ENCODE measurements at places on chromosomes 7 and 10.

GRCh38 chr7:29140873-29141468, 5.4 kb downstream of the CPVL start:
- no peak for DNase-seq

GRCh38 chr10:117541909-117542705, 439 bp upstream of the EMX2 start:
- no peak for DNase-seq

DNA sequence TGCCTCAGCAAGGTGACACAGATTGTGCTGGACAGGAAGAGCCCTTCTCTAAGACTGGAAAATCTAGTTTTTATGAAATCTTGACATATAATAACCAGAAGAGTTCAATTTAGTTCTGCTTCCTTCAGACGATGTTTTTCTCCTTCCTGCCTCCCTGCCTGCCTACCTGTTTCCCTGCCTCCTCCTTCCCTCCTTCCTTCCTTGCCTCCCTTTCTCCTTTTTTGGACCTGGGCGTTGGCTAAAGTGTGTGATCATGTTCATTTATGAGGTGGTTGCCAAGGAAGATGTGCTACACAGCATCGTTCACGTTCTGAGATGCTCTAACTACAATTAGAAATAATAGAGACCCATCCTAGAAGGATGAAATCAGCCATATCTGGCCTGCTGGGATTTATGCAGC, 224.6 kb downstream of the PHTF2 start:
- no peak for DNase-seq

- no peak for DNase-seq
These were observed 79.3 kb upstream of the PDZD8 start for GRCh38 chr10:117454502-117454901.

- DNase-seq: no peak
These were observed 90.7 kb upstream of the C1QL3 start for GRCh38 chr10:16612115-16612980.

DNA sequence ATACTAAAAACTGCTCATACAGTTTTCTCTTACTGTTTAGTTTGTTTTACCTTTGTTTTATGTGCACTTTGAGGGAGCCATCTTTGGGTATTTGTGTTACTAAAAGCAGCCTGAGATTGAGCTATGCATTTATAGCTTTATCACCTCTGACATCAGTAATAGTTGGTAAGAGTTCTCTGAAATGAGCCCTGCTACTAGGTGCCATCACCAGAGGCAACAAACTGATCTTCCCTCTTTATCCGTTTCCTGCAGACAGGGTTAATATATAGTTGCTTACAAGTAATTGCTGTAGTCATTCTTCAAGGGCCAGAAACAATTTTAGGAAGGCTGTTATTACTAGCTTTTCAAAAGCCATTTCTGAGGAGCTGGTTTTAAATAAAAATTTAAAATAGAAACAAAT, 49.1 kb downstream of the KIF20B start:
- no peak for DNase-seq

- DNase-seq: no peak
These were observed 37.0 kb upstream of the LRRC17 start for GRCh38 chr7:102875700-102876295.

- no peak for DNase-seq
These were observed 287.0 kb downstream of the ZEB1 start for GRCh38 chr10:31605861-31606525.

- no peak for DNase-seq
These were observed 145.1 kb downstream of the PLXDC2 start for GRCh38 chr10:19961076-19962053.
